Activated T-helper 1 cell treated with anti-CD3 and anti-CD28 coated beads, Interleukin-12 subunit alpha, Interleukin-12 subunit beta, Interleukin-2, Interleukin-4 antibody, amounts not matched to agents 30 ng/mL and 10 ng/mL and 1 ng/mL, durations not matched to agents 14 hours and 24 hours and 36 hours (primary cell): ENCODE measurements at places on chromosomes 11 and 22.

- DNase-seq = no peak
Observed at GRCh38 chr11:94595076-94595475, 27.9 kb downstream of the PIWIL4 start.

DNA sequence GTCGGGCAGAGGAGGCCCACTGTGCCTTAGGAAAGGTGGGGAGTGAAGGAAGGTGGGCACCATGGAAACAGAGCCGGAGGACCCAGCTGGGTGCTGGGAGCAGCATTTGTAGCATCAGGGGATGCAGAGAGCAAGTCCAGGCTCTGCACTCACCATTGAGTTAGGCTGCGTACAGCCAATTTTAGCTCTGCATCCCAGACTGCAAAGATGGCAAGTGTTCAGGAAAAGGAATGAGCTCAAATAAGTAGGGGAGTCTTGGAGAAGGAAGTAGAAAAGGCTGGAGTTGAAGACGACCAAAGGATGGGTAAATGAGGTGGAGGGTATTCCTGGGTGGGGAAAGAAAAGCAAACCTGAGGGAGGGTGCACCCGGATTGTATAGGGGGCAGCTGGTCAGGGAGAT is 31.6 kb upstream of the ETS1 start:
- no peak for DNase-seq

DNA sequence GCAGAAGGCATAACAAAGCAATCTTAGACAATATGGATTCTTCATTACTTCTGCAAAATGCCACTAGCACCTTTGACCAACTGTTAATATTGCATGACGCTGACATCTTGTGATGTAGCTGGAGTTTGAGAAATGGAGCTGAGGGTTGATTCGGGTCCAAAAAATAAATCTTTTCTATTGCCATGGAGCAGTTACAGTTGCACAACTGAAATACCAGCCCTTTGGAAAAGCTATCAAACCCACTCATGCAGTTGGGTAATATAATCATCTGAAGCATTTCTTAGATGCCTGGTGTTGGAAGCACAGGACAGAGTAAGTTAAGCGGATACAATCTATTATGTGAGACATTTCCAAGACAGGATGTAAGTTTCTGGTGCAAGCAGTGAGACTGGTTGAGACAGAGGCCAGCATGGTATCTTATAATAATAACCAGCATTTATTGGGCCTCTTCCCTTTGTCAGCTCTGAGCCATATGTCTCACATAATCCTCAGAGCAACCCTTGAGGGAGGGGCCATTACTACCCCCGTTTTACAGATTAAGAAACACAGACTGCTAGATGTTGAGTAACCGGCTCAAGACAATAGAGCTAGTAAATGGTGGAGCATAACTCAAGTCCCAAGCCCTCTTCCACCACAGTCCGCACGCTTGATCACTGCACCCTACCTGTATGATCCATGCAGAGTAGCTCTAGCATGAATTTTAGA is 74.9 kb upstream of the CAPRIN1 start:
- no peak for DNase-seq

DNA sequence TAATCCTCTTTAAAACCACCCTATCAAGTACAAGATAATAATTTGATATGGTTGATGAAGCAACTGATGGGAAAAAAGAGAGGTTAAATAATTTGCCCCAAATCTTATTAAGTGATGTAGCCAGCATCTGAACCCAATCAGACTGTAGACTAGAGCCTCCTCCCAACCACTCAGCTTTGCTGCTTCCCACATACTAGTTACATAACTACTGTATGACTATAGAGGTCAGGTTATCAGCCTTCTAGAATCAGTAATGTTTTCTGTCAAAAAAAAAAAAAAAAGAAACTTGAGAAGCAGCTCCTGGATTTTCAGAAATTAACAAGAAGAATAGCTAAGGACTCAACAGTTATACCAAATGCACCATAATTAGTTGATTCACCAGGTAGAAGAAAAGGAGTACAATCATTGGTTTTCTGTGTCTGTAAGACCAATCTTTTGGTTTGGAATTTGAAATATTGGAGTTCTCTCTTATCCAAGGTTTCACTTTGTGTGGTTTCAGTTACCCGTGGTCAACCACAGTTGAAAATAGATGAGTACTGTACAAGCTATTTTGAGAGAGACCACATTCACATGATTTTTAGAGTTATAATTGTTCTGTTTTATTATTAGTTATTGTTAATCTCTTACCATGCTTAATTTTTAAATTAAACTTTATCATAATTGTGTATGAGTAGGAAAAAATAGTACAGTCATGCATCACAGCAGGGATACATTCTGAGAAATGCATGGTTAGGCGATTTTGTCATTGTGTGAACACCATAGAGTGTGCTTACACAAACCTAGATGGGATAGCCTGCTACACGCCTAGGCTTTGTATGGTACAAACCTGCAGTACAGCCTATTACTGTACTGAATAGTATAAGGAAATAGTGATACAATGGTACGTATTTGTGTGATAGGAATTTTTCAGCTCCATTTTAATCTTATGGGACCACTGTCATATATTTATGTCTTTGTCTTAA is 72.2 kb downstream of the PDHX start:
- no peak for DNase-seq

- DNase-seq = no peak
Observed at GRCh38 chr22:50526834-50527801, 1.7 kb upstream of the SCO2 start.

GRCh38 chr22:31139866-31140716 is at the start of gene PLA2G3:
PLA2G3 (minus strand) TSS chr22:31140508; CDS start chr22:31140354, 154 bp downstream.
- no peak for DNase-seq

DNA sequence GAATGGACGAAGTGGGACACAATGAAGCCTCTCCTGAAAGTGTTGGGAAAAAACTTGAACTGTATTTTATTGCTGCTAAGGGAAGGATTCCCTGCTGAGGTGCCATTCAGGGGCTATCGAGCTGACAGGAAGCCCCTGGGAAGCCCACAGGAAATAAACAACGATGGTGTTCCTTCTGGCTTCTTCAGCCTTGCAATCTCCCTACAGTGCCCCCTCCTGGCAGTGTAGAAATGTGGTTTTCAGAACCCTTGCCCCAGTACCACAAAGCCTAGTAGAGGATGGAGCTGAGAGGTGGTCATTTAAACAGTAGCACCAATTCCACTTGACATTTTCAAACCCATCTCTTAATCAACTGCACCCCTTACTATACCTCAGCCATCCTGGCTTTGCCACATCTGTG is 676.7 kb upstream of the ARHGAP42 start:
- no peak for DNase-seq

- DNase-seq = no peak
Observed at GRCh38 chr11:64960719-64961118, 11.2 kb downstream of the MAJIN start.

- no peak for DNase-seq
Observed at GRCh38 chr11:83475760-83476159, 189.6 kb upstream of the CCDC90B start.

DNA sequence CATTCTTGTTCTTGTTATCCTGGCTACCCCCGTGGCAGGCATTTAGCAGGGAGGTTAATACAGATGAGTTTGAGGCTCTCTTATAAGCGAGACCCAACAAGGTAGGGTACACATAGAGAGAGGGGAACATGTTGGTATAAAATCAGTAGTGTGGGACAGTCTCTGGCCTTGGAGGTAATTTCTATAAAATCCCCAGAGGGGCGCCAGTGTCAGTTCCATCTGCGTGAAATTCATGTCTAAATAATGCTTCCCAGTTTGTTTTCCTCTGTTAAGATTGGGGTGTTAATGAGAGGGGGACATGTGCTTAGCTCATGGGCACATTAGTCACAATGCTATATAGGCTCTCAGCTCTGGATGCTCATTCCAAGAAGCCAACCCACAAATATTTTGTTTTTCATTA is 150.7 kb downstream of the MYO18B start:
- no peak for DNase-seq

DNA sequence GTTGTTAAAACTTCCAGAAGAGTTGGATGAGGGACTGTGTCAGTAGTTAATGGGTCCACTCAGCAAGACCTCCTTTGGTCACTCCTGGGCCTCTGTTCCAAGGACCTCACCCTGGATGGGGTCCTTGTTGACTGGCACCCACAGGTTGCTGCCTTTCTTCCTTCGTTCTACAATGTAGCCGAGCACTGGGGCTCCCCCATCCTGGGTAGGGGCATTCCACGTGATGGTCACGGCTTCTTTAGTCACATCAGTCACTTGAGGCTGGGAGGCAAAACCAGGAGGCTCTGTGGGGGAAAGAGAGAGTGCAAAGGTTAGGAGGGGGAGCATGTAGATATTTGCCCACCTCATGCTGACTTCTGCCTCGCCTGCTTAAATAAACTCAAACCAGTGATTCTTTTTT is 12.0 kb downstream of the TMEM86A start:
- no peak for DNase-seq

- no peak for DNase-seq
Observed at GRCh38 chr11:130514851-130515250, 66.4 kb downstream of the ADAMTS15 start.

- no peak for DNase-seq
Observed at GRCh38 chr11:69301455-69302401, 7.8 kb downstream of the MYEOV start.

DNA sequence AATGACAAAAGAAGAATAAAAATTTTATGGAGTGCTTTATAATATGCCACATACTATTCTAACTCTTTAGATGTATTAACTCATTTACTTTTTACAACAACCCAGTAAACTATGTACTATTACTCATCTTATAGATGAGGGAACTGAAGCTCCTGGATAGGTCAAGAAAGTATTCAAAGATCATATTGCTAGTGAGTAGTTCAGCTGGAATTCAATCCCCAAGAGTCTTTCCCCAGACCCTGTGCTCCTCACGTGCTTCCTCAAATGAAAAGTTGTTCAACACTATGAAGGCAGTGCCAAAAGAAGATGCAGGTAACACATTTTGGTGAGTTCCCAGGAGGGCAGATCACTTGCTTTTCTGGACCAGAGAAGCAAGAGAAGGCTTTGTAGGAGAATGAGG is 46.8 kb downstream of the BTG4 start:
- DNase-seq = no peak

DNA sequence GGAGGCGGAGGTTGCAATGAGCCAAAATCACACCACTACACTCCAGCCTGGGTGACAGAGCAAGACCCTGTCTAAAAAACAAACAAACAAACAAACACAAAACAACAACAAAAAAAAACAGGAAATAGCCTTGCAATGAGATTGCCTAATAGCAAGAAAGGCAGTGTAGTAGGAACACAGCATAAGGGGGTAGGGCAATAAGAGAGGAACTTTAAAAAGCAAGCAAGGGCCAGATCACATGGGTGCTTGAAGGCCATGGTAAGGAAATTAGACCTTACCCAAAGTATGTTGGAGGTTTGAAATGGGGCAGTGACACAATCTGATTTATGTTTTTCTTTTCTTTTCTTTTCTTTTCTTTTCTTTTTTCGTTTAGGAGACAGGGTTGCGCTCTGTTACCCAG is 34.7 kb upstream of the NRIP3 start:
- DNase-seq = no peak

- DNase-seq = no peak
Observed at GRCh38 chr11:17371614-17372013, 16.8 kb downstream of the KCNJ11 start.

GRCh38 chr22:45783690-45784089 is 112.1 kb downstream of the ATXN10 start:
- DNase-seq = no peak

GRCh38 chr11:13440100-13440855 is 22.7 kb downstream of the BTBD10 start:
- DNase-seq = no peak

- no peak for DNase-seq
Observed at GRCh38 chr11:117604336-117604995, 192.6 kb downstream of the DSCAML1 start.

DNA sequence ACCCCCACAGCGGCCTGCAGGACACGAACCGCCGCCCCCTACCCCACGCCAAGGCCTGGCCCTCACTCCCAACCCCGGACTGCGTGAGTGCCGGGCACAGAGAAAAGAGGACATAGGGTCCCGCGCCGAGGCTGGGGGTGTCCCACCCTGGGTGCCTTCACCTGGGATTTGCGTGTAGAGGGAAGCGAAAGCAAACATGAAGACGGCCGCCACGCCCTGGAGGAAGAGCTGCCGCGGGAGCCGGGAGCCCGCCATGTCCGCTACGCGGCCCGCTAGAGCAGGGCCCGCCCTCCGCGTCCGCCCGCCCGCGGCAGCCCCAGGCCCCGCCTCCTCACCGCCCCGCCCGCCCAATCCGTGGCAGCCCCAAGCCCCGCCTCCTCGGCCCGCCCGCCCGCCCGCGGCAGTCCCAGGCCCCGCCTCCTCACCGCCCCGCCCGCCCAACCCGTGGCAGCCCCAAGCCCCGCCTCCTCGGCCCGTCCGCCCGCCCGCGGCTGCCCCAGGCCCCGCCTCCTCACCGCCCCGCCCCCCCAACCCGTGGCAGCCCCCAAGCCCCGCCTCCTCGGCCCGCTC is at the start of gene LMF2:
Gene LMF2 (minus strand): TSS at position 282 of the 570 bp plus-strand sequence. CDS start 27 bp downstream, at position 255.
- peak; percentile 88 for DNase-seq

- DNase-seq = no peak
Observed at GRCh38 chr11:36098087-36098486, 154.2 kb downstream of the LDLRAD3 start.

- no peak for DNase-seq
Observed at GRCh38 chr11:20488352-20488751, 100.8 kb downstream of the PRMT3 start.

- DNase-seq = no peak
Observed at GRCh38 chr11:57635246-57635645, 14.5 kb downstream of the YPEL4 start.

GRCh38 chr11:95398437-95399112 is 167.6 kb upstream of the SESN3 start:
- DNase-seq = no peak

DNA sequence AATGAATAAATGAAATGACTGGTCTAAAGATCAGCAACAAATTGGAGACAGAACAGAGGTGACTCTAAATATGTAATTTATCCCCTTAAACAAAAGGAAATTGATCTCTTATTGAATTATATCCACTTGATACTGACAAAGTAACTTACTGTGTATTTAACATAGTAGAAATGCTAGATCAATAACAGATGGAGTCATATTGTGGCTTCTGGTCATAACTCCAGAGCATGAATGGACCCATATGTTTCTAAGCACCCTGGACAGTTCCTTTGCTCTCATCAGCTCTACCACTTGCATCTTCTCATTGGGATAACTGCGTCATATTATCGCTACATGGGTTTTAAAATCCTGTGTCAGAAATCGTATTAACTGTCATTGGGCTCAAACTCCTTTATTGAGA is 222.3 kb downstream of the ETS1 start:
- no peak for DNase-seq

DNA sequence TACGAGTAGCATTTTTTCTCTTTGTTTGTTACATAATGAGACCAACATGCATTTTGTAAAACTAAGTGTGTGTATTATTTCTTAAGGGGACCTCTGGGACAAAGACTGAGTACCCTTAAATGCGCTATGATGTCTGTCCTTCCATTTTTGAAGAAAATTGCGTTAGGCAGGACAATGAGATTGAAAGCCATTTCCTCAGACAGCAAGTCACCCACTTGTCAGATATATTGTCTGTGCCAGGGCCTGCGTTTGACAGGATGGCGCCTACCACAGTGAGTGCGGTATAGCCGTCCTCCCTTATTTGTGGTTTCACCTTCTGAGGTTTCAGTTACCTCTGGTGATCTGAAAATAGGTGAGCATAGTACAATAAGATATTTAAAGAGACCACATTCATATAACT is 2.2 kb downstream of the AP2A2 start:
- no peak for DNase-seq
